ENCODE measurements at places on chromosomes 7 and 10.
A peak's percentile ranks its signal among the peaks of the same experiment; 100 is the strongest.

GRCh38 chr7:139231513-139232376 lies 708 bp downstream of the UBN2 start:
- peak; percentile 23 for DNase-seq

DNA sequence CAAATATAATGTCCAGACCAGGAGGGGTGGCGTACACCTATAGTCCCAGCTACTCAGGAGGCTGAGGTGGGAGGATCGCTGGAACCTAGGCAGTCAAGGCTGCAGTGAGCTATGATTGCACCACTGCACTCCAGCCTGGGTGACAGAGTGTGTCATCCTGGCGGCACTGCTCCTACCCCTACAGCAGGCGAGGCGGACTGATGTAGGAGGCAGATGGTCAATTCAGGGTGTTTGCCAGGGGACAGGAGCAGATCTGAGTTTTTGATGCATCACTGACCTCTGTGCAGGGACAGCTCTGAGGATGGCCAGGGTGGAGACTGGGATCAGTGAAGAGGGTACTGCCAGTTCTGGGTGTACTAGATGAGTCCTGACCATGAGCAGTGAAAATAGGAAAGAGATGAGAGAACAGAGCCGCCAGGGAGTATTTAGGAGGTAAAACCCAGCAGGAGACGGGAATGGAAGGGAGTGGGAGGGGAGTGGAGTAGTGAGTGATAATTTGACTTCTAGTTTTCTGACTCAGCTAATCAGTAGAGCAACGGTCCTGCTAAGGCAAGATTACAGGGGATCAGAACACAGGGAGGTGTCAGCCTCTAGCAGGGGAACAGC lies 75.3 kb downstream of the HIP1 start:
- no peak for DNase-seq

DNA sequence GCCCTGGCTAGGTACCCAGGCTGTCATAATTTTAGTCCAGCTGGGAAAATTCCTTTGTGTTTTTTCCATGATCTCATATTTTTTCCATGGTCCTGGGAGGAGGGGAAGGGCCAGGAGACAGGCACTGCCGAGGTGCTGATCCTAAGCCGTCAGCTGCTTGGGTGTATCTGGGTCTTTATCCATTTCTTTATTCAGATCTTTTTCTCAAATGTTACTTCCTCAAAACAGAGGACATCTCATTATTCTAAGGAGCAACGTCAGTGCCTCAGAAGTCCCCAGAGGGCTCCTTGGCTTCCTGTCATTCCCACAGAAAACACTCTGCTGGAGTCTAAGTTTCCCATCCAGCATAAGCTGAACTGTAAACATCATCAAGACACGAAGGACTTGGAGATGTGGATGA lies 2.8 kb upstream of the OR6V1 start:
- DNase-seq, result no peak

DNA sequence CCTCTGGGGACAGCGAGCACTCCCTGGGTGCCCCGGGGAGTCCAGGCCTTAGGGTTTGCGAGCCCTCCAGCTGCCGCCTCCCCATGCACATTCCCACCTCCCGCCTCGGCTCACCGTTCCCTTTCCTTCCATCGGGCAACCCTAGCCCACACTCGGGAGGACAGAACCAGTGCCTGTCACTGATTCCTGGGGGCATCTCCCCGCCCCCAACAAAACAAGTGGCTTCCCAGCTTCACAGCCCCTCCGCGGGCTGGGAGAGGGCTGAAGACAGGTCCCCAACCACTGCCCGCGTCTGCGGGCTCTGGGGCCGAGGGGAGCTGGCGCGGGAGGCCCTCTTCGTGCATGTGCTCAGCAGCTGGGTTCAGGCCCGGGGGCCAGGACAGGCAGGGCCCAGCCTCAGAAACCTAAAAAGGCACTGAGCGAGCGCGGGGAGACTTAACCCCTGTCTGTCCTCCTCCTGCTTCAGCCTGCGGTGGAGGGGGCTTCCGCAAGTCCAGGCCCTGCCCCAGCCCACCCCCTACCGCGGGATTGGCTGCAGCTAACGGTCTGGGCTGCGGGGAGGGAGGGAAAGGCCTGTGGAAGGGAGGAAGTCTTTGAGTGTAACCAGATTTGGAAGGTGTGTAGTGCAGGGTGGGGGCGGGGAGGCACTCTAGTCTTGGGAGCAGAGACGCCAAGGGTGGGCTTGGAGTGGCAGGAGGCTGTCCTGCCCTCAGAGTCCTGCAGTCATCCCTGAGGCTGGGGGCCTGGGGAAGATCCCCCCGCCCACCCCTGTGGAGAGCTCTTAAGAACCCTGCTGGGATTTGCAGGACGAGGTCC lies 1.2 kb downstream of the FLNC start:
- DNase-seq, result no peak

DNA sequence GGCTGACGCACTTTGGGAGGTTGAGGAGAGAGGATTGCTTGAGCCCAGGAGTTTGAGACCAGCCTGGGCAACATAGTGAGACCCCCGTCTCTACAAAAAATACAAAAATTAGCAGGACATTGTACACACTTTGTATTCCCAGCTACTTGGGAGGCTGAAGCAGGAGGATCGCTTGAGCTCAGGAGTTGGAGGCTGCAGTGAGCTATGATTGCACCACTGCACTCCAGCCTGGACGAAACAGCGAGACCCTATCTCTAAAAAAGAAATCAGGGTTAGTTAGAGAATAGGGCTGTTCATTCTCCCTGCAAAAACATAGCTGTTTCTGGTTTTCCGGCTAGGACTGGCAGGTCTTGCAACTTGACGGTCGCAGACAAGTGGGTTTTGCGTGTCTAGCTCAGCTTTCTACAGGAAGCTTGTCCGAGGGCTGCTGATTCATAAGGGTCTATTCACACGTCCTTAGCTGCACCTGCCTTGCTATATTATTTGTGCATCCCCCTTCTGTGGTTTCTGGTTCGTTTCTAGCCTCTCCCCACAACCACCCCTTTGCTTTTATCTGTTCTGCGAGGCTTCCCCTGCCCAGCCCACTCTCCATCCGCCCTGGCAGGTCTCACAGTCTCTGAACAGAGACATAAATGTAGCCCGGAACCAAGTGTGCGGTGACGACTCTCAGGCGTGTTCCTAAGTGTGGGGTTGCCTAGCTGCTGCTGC lies 10.7 kb downstream of the AMZ1 start:
- DNase-seq, result no peak

GRCh38 chr7:282621-283020 lies 7.3 kb upstream of the FOXL3 start:
- no peak for DNase-seq

- DNase-seq, result no peak
Observed at GRCh38 chr10:104735757-104736391, 94.8 kb downstream of the SORCS3 start.

GRCh38 chr10:124590216-124591122 lies 128.8 kb downstream of the LHPP start:
- no peak for DNase-seq

- DNase-seq, result no peak
Observed at GRCh38 chr7:143243614-143244013, 19.6 kb upstream of the GSTK1 start.

DNA sequence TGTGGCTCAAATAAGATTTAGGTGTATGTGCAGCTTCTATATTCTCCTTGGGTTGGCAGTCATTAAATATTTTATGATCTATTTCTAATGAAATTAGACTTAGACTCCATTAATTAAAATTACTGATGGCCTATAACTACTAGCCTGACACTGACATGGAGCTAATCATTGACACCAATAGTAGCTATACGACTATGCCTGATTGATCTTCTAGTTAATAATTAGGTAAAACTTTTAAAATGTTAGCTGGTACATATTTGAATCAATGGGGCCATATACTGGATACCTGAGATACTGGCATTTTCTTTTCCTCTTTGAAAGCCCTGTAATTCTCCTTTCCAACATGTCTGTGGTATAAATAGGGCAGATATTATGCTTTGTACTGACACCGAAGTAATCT lies 14.4 kb downstream of the WEE2 start:
- DNase-seq, result no peak

- no peak for DNase-seq
Observed at GRCh38 chr10:119253433-119254174, 46.2 kb downstream of the GRK5 start.

Measured in NCI-H748 treated with DMSO at 0.1 percent for 48 hours (cell line).